ENCODE measurements at places on chromosomes 16 and 17. TPM values are rescaled to one million over a fixed set of nuclear protein-coding genes. Genes with fewer than 3 reads are reported as not detected.

Gene KRT32
- 0.33 TPM for total RNA-seq

Gene SDR42E2
- not detected for total RNA-seq

Gene CES3
- 5.9 TPM for total RNA-seq

Gene ATP6V0A1
- total RNA-seq: 60.0 TPM

Gene HS3ST3B1
- 0.96 TPM for total RNA-seq

Gene TBX21
- total RNA-seq: 1.0 TPM

Gene KRT26
- total RNA-seq: not detected

Gene ZNF205
- 12.5 TPM for total RNA-seq

Gene KRTAP17-1
- total RNA-seq: not detected

Gene NPIPB9
- total RNA-seq: 6.6 TPM

Gene DBNDD1
- total RNA-seq: 3.7 TPM

Gene COX10
- total RNA-seq: 18.0 TPM

Gene TAT
- 212 TPM for total RNA-seq

Data from breast epithelium (tissue), 4 donors.